Fibroblast of villous mesenchyme (primary cell): ENCODE measurements at places on chromosomes 5 and 9.

- DNase-seq, result no peak
Observed at GRCh38 chr9:126442636-126443035, 116.0 kb downstream of the MVB12B start.

DNA sequence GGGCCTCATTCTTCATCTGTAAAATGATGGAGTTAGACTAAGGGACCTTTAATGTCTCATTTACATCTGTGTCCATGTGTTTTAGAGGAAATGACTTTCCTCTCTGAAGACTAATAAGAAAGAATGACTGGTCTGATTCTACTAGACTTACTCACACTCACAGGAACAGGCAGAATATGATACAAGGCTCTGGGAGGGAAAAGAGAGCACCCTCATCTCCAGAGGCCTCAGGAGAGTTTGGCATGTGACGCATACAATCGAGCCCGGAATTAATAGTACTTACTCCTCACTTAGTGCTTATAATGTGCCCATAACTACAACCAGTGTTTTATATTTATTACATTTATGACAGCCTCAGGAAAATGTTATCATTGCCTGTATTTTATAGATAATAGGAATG, 608.7 kb downstream of the KCTD16 start:
- no peak for DNase-seq

GRCh38 chr5:87120518-87121303, 147.0 kb upstream of the RASA1 start:
- peak; percentile 62 for DNase-seq

DNA sequence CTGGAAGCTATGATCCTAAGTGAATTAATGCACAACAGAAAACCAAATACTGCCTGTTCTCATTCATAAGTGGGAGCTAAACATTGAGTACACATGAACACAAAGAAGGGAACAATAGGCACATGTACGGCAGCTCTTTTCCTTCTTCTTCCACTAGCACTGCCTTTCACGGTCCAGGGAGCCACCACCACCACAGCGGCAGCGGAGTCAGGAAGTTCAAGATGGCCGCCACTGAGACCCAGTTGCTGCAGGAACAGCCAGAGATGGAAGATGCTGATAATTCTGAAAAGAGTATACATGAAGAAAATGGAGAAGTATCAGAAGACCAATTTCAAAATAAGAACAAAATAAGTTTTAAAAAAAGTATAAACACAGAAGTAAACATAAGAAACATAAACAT, 39.5 kb upstream of the TNFSF15 start:
- no peak for DNase-seq

DNA sequence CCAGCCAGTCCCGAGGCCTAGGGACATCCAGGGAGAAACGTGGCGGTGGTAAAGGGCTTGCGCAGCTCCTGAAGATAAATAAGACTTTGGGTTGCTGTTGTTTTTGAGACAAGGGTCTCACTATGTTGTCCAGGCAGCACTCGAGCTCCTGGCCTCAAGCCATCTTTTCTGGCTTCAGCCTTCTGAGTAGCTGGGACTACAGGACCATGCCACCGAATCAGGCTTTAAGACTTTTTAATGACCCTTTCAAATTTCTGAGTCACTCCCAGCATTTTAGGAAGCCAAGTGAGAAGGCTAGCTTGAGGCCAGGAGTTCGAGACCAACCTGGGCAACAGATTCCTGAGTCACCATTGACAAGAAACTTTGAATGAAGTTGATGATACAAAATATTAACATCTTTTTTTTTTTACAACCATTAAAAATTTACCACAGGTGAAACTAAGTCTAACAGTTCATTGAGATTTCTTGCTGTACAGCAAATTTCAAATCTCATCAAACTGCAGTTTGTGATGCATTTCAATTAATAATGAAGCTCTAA, 817 bp upstream of the GNE start:
- no peak for DNase-seq

GRCh38 chr9:7542693-7543092, 256.9 kb downstream of the DMAC1 start:
- DNase-seq, result no peak

DNA sequence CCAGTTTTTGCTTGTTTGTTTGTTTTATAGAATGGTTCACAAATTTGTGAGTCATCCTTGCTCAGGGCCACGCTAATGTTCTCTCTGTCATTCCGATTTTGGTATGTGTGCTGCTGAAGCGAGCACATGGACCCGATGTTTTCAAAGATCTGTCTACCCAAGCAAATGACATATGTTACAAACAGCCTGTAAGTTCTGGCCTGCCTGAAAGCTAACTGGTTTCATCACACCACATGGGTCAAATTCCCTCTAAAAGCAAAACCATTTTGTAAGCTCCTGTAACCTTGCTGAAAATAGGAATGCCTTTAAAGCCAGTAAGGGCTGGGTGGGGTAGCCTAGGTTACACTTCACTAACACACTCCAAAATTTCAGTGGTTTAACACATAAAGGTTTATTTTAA, 25.4 kb downstream of the DMRT3 start:
- DNase-seq, result peak; percentile 26

DNA sequence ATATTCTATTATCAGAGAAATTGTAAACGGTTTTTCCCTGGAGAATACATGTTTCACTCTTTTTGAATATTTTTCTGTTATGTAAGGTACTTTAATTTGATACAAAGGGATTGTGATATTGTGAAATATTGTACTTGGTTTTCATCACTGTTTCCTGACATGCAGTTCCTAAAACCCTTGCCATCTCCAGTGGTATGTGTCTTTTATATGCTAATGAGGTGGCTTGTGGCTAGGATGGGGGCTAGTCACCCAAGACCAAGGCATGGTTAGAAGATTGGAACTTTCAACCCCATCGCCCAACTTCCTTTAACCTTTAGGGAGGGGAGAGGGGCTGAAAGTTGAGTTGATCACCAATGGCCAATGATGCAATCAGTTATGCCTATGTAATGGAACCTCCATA, 160.6 kb downstream of the TAF11L14 start:
- no peak for DNase-seq

DNA sequence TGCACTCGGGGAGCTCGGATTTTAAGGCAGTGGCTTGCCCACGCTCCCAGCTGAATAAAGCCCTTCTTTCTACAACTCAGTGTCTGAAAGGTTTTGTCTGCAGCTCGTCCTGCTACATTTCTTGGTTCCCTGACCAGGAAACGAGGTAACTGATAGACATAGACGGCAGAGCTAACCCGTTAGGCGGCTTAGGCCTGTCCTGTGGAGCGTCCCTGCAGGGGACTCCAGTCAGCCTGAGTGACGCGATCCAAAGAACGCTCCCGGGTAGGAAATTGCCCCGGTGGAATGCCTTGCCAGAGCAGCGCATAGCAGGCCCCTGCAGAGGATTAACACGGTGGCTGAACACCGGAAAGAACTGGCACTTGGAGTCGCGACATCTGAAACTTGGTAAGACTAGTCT, 1.8 kb upstream of the SELENOP start:
- no peak for DNase-seq

GRCh38 chr9:83472764-83473163, 65.4 kb downstream of the FRMD3 start:
- DNase-seq, result no peak

- DNase-seq, result peak; percentile 41
Observed at GRCh38 chr9:71769175-71770161, 1.2 kb upstream of the CEMIP2 start.

GRCh38 chr9:88578121-88579049, 43.4 kb downstream of the NXNL2 start:
- DNase-seq, result peak; percentile 72

DNA sequence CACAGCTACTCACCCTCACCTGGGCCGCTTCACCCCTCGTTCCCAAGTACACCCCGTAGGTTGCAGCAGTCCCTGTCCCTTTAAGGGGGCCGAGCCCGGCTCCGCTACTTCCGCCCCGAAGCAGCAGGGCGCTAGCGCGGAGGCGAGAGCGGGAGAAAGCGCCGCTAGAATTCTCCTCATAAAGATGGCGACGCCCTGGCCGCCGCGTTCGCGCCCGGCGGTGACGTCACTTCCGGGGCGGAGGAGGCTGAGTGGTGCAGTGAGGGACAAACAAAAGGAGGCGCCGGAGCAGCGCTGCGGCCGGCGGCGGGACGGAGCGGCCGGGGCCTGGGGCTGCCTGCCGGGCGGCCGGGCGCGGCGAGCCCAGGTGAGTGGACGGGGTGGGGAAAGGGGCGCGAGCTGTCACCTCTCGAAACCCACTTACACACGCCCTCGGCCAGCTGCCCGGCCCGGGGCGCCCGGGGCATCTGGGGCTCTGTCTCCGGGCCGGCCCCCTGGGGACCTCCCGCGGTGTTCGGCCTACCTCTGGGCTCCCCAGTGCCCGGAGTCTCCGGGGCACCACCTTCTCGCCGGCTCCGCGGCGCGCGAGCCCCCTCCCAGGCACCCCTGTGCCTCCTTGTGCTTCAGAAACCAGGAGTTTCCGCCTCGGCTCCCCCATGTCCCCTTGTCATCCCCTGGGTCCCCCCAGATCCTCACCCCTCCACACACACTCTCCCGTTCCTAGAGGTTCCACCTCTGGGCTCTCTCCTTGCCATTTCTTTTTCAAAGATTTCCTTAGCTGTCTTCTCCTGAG, at the start of the genes KYAT1 and LRRC8A:
TSS of gene KYAT1 (minus strand) at position 67 of the 793 bp plus-strand sequence. CDS start 36,545 bp downstream, outside the sequence.
TSS of gene LRRC8A (plus strand) at position 250 of the 793 bp plus-strand sequence. CDS start 25,032 bp downstream, outside the sequence.
- peak; percentile 95 for DNase-seq

DNA sequence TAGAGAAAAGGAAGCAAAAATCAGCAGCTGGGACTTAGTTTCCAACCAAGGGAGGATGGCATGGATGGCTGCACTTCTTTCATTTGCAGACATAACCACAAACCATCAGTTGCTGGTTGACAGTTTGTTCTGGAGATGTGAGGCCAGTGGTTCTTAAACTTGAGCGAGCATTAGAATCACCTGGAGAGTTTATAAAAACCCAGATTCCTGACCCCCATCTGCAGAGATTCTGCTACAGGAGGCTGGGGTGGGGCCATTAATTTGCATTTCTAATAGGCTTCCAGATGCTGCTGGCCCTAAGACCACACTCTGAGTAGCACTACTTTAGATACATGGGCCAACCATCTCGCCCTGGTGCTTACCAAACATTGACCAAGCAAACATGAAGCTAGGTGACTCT, 60.8 kb downstream of the MARCHF3 start:
- DNase-seq, result no peak

- DNase-seq, result peak; percentile 90
Observed at GRCh38 chr9:127897193-127897692, 2.2 kb downstream of the ST6GALNAC6 start.

GRCh38 chr9:99634186-99634585, 187.5 kb upstream of the NR4A3 start:
- DNase-seq, result no peak
